ENCODE measurements at places on chromosomes 1 and 21.

DNA sequence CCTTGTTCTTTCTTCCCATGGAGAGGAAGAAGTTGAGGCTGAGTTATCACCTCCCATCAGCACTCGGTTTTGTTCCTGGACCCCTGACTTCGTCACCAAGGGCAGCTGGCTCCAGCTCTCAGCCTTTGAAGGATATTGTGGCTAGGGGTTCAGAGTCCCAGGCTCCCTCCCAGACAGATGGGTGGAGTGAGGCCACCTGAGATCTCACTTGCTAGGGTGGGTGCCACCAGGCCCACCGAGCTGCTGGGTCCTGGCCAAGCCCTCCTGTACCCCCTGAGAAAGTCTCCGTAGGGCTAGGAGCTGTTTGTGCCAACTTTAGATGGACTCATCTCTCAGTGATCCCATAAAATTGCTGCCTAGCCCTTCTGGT, 6.9 kb downstream of the MX2 start:
- DNase-seq: no peak

- no peak for DNase-seq
These were observed 49.0 kb downstream of the LBR start for GRCh38 chr1:225378880-225379279.

GRCh38 chr21:28554660-28555475, 437.8 kb downstream of the LTN1 start:
- DNase-seq: no peak

GRCh38 chr1:196685506-196685905, 33.7 kb downstream of the CFH start:
- no peak for DNase-seq

GRCh38 chr1:240803151-240803550, 191.2 kb upstream of the GREM2 start:
- peak; percentile 31 for DNase-seq

All from fibroblast of the conjunctiva (primary cell).